ENCODE measurements at places on chromosomes 5 and 9.

DNA sequence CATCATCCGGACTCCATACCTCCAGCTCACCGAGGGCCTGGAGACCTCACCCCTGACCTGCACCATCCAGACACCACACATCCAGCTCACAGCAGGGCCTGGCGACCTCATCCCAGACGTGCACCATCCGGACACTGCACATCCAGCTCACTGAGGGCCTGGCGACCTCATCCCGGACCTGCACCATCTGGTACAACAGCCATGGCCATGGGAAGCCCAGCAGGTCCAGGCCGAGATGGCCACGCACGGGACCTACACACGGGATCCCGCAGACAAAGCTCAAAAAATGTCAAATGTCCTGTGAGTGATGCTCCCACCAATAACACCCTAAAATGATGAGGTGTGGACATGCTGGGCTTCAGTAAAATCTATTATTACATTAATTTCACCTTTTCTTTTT is 9.7 kb downstream of the TERT start:
- no peak for DNase-seq

DNA sequence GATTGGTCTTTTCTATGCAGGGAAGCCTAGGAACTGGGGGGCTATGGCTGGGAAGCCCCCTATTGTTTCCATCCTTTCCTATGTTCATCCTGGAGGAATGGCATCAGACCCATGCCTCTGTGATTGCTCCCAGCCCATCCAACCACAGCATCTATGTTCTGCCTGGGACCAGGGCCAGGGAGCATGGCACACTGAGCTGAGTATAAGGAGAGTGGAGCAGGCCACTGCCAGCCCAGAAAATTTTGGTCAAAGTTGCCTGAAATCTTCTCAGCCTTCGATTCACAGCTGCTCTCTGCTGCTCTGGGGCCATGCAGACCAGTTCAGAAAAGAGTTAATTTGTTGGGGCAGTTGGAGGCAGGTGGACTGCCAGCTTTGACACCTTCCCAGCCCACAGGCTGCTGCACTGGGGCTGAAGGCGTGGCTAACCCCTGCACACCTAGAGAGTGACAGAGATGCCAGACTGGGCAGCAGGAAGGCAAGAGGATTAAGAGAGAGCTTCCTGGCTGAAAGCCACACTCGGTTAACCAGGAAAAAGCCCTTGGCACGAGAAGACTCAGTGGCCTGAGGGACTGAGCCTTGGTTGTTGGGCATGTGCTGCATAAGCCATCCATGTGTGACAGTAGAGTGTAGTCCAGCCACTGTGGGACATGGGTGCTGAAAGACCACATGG is 12.1 kb downstream of the TGFBI start:
- no peak for DNase-seq

DNA sequence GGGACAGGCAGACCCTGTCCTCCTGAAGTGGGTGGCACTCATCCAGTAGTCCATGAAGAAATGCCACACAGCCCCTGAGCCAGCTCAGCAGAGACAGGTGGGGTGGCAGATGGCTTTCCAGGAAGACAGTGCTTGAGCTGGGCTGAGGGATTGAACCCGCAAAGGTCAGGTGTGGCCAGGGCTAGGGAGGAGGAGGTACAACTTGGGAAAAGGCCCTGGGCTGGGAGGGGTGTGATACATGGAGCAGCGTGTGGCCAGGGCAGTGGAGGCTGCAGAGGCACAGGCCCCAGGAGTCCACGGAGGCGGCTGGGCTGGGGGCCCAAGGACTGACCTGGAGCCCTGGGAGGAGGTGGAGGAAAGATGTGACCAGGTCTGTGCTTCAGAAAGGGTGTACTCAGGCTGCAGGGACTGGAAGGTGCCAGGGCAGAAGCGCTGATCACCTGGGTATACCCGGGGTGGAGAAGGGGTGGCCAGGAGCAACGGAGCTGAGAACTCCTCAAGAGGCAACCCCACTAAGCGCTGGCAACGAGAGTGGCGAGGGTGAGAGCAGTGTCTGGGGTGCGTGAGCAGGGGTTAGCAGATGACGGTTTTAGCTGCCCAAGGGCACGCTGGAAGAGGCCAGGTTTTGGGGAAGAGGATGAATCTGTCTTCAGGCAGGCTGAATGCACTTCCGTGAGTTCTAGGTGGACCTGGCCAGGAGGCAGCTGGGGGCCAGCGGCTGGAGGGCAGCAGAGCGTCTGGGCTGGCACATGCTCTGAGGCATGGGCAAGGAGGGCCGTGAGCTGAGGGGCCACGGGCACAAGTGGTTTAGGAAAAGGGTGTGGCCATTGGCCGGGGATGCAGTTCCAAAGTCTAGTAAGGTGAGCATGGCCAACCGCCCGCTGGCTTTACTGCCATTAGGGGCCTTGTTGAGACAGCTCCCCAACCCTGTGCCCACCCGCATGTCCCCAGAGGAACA is 3.9 kb upstream of the RABL6 start:
- no peak for DNase-seq

DNA sequence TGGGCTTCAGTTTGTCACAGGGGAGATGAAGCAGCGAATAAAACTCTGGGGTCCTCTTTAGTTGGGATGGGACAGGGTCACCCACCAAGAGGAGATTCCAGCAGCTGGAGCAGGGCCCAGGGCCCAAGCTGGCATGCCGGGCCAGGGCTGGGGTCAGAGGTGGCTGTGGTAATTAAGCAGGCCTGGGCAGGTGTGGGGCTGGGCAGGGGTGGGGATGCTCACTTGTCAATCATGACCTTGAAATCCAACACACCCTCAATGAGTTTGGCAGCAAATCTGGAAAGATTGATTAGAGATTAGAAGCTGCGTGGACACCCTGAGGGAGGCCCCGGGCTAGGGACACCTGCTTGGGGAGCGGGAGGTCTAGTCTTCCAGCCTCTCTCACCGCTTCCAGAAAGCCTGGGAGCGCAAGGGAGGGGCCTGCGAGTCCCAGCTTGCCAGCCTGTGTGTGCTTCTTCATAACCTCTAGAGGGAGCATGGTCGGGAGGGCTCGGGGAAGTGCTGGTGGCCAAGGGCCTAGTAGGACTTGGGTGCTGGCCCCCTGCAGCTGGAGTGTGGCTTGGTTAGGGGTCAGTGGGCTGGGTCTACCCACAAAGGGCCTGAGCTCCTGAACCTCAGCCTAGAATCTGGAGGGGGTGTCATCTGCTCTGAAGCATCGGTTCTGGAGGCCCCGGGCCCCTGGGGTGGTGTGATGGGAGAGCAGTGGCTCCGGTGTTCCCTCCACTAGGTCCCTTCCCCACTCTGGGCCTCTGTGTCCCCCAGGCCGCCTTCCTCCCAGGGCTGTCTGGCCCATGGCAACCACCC is 7.6 kb downstream of the CRAT start:
- no peak for DNase-seq

DNA sequence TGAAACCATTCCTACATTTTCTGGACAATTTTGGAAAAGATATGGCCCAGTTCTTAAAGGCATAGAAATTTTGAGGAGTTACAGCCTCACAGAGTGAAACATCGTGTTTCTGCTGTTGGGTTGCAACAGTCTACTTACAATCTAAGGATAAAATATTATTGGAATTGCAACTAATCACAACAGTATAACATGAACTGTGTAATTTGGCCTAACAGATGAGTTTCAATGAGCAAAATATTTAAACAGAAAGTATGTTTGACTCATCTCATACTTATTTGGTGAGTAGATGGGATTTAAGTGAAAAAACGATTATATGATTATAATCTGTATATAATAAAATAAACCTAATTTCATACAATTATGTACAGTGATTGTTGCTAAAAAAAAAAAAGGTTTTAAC is 1061.8 kb downstream of the CDH12 start:
- DNase-seq = no peak

GRCh38 chr5:62684310-62684709 is 105.7 kb downstream of the LRRC70 start:
- no peak for DNase-seq

DNA sequence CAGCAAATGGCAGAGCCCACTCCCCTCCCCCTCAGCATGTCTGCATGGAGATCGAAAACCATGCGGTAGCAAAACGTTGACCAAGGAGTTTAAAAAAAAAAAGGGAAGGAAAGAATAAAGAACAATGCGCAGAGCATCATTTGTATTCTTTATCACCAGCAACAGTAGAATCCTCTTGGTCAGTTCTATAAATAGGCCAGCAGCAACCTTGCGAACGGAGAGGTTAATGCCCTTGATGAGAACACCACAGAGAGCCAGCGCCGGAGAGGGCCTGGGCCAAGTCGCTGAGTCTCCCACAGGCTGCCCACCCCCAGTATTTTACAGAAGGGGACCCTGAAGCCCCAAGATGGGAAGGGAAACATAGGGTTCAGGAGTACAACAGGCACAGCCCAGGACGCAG is 22.7 kb downstream of the WHRN start:
- no peak for DNase-seq

DNA sequence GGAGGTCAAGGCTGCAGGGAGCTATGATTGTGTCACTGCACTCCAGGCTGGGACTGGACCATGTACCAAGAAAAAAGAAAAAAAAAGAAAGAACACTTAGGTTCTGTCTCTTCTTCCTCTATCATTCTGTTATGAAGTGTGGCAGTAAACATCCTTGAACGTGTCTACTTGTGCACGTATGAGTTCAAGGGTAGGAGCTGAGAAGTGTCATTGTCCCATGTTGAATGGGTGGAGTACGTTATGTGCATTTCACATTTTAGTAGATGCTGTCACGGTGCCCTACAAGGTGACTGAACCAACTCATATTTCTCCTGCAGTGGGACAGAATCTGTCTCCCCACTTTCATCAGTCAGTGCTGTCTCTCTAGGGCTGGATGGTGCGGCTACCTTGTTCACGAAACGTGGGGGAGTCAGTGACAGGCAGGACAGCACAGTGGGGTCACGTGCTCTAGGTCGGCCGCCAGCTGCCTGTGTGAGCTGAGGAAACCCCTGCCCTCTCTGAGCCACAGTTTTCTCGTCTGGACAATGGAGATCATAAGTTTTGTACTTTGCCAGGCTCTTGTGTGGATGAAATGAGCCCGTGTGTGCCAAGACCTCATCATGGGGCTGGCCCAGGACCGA is 47.2 kb downstream of the GTF3C4 start:
- DNase-seq = no peak

- DNase-seq = no peak
These were observed 84.3 kb upstream of the DHFR start for GRCh38 chr5:80739057-80739456.

- DNase-seq = no peak
These were observed 7.8 kb upstream of the VLDLR start for GRCh38 chr9:2613730-2614271.

DNA sequence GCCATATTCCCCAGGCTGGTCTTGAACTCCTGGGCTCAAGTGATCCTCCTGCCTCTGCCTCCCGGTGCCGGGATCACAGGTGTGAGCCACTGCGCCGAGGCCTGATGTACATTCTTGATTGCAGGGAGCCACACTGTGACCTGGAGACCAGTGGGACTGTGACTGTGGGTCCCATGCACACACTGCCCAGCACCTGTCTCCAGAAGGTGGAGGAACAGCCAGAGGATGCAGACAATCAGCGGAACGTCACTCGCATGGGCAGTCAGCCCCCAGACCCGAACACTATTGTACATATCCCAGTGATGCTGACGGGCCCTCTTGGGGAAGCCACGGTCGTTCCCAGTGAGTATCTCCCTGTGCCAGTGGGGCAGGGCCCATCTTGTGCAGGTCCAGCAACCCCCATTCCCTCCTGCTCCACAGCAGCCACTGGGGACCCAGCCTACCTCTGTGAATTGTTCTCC is 147.3 kb downstream of the CACNA1B start:
- no peak for DNase-seq

- no peak for DNase-seq
These were observed 17.0 kb downstream of the IRX1 start for GRCh38 chr5:3612591-3613042.

DNA sequence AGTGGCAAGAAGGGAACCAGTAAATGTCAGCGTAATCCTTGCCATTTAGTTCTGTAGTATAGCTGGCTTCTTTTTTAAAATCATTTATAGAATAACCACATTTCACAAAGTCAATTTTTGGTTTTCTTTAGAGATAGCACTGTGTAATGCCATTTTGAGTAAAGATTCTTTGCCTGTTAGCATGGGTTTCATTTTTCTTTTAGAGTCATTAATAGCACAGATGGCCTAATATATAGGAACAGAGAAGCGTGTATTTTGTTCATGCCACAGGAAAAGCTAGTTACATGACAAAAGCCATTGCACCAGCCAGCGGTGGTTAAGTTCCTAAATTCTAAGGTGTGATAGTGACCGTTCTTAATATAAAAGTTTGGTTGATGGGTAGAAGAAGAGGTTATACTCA is 1363.9 kb downstream of the MAT2B start:
- DNase-seq = no peak
